CD4-positive, alpha-beta T cell treated with Interleukin-4 for 4 hours (primary cell): ENCODE measurements at places on chromosomes 6 and 20.
A peak's percentile ranks its signal among the peaks of the same experiment; 100 is the strongest.

GRCh38 chr6:108169464-108170331, 3.9 kb downstream of the NR2E1 start:
- no peak for DNase-seq

- no peak for DNase-seq
These were observed 14.9 kb upstream of the CAPN11 start for GRCh38 chr6:44143731-44144130.

- peak; percentile 15 for DNase-seq
These were observed 50.9 kb upstream of the DACT2 start for GRCh38 chr6:168370310-168370991.

DNA sequence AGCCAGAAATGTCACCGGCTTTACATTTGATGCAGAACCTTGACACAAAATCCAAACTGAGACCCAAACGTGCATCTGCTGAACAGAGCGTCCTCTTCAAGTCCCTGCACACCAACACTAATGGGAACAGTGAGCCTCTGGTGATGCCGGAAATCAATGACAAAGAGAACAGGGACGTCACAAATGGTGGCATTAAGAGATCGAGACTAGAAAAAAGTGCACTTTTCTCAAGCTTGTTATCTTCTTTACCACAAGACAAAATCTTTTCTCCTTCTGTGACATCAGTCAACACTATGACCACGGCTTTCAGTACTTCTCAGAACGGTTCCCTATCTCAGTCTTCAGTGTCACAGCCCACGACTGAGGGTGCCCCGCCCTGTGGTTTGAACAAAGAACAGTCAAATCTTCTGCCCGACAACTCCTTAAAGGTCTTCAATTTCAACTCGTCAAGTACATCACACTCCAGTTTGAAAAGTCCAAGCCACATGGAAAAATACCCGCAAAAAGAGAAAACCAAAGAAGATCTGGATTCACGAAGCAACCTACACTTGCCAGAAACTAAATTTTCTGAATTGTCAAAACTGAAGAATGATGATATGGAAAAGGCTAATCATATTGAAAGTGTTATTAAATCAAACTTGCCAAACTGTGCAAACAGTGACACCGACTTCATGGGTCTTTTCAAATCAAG, 108.4 kb downstream of the RTN4IP1 start:
- DNase-seq, result peak; percentile 95

- no peak for DNase-seq
These were observed 657.7 kb downstream of the QKI start for GRCh38 chr6:164072240-164072666.
